Effector CD4-positive, alpha-beta T cell (primary cell): ENCODE measurements at places on chromosomes 6 and 20.

DNA sequence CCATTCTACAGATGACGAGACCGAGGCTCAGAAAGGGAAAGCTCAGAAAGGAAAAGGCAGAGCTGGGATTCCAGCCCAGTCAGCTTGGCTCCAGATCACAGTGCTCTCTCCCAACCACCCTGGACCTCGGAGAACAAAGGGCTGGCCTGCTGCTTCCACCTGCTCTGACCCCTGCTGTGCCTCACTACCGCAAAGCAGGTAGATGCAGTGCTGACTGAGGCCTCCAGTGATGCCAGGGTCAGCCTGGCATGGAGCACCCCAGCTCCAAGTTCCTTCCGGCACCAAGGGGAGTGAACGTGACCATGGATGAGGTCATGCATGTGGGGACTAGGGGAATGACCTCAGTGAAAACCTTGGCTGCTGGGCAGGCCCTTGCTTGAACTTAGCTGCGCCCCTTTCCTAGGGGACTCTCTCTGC, 20.7 kb upstream of the TLDC2 start:
- DNase-seq: no peak

DNA sequence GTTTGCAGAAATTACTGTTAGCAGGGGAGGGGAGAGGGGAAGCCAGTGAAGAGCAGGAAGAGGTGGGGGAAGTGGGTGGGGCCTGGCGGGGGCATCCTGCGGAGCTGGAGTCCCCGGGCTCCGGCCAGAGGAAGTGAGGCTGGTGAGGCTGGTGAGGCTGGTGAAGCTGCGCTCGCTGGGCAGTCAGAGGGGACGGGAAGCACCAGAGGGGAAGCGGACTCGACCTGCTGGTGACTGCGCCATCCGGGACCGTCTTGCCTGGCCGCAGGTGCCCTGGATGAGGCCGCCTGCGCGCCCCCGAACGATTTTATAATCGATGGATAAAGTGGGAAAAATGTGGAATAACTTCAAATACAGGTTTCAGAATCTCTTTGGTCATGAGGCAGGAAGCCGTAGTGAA, 635.3 kb upstream of the MARCKS start:
- no peak for DNase-seq

DNA sequence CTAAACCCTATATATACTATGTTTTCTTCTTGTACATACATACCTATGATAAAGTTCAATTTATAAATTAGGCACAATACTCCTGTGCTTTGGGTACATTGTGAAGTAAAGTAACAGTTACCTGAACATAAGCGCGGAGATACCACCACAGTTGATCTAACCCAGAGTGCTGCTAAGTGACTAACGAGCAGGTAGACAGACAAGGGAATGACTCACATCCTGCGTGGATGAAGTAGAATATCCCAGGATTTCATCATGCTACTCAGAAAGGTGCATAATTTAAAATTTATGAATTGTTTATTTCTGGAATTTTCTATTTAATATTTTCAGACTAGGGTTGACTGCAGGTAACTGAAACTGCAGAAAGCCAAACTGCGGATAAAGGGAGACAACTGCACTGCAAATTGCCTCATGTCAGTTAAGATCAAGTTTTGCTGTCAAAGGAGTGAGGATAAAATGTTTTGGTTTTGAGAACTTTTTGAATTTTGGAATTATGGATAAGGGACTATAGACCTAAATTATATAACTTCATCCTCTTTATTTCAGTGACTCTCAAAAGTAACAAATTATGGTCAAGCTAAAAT, 14.4 kb downstream of the MKKS start:
- DNase-seq: no peak

GRCh38 chr20:34022151-34022838, 28.6 kb downstream of the RALY start:
- DNase-seq: no peak

- DNase-seq: no peak
Observed at GRCh38 chr6:112997421-112998085, 650.4 kb downstream of the RFPL4B start.

DNA sequence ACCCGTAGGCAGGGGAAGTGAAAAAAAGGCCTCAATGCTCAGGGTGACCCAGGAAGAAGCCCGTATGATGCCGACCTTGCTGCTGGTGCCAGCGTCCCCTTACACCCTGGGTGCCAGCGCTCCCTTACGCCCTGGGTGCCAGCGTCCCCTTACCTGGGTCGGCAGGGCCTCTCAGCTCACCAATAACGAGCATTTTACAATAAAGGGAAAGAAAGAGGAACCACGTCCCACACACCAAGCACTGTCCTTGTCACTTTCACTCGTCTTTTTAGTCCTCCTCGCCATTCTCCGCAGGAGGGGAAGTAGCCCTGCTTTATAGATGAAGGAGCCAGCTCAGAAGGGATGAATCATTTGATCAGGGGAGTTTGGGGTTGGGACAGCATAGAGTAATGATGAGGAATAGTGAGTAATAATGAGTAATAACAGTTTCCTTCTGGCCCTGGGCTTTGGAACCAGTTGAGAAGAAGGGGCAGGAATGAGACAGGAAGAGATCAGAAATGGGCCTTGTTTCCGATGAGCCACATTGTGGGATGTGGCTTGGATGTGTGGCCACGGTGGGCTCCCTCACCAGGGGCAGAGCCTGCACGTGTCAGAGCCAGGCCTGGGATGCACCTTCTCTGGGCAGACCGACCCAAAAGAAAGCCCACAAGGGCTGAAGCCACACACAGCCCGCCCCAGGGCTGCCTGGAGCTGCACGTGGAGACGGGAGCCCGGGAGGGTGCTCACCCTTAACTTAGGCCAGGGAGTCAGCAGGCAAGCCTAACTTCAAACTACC, 75.7 kb downstream of the SYNJ2 start:
- DNase-seq: no peak

DNA sequence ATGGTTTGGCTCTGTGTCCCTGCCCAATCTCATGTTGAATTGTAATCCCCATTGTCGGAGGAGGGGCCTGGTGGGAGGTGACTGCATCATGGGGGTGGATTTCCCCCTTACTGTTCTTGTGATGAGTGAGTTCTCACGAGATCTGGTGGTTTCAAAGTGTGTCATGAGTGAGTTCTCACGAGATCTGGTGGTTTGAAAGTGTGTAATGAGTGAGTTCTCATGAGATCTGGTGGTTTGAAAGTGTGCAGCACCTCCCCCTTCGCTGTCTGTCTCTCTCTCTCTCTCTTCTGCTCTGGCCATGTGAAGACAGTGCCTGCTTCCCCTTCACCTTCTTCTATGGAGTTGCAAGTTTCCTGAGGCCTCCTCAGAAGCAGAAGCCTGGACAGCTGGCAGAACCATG, 87.6 kb downstream of the MYLK4 start:
- DNase-seq: no peak

DNA sequence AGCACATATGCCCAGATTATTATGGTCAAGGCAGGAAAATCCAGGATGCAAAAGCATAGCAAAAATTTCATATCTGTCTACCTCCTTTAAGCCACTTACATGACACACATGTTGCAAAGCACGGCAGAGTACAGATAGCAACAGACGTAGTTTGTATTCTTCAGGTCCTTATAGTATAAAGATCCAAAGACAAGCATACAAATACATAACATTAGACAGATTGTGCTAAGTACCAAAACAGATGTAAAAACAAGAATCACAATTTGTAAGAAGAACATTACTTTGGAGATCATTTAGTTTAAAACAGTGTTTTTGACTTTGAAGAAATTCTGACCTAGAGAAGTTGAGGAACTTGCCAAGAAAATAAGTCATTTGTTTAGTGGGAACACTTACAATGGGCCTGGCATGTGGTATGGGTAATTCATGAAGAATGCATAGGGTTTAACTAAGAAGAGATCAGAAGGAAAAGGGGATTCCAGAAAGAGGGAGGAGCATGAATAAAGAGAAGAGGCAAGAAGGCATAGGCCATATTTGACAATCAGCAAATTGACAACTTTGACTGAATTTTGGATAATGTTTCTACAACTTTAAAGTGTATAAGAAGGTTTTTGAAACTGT, 30.6 kb upstream of the LMBRD1 start:
- DNase-seq: no peak

- no peak for DNase-seq
Observed at GRCh38 chr20:59258221-59258621, 42.2 kb upstream of the EDN3 start.

- no peak for DNase-seq
Observed at GRCh38 chr6:110033749-110034666, 55.9 kb downstream of the GPR6 start.

GRCh38 chr20:57666106-57666833, 43.5 kb downstream of the PMEPA1 start:
- no peak for DNase-seq

- peak; percentile 11 for DNase-seq
Observed at GRCh38 chr6:16206595-16207037, 31.8 kb upstream of the GMPR start.

GRCh38 chr6:142518126-142518525, 216.3 kb downstream of the ADGRG6 start:
- no peak for DNase-seq

DNA sequence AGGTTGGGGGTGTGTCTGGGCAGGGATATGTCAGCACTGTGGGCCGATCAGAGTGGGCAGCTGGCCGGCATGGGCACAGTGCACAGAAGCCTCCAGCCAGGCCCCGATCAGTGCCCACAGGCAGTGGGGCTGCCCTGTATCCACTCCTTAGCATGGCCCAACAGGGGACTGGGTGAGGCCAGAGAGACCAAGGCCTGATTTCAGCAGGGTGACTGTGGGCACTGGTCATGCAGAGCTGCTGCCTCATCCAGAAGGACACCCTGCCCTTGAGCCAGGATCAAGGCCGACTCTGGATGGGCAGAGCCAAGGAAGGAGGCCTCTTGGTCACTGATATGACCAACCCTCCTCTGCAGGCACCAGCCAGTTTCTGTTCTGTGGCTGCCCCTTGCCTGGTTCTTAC, 159.7 kb downstream of the CDH4 start:
- no peak for DNase-seq

DNA sequence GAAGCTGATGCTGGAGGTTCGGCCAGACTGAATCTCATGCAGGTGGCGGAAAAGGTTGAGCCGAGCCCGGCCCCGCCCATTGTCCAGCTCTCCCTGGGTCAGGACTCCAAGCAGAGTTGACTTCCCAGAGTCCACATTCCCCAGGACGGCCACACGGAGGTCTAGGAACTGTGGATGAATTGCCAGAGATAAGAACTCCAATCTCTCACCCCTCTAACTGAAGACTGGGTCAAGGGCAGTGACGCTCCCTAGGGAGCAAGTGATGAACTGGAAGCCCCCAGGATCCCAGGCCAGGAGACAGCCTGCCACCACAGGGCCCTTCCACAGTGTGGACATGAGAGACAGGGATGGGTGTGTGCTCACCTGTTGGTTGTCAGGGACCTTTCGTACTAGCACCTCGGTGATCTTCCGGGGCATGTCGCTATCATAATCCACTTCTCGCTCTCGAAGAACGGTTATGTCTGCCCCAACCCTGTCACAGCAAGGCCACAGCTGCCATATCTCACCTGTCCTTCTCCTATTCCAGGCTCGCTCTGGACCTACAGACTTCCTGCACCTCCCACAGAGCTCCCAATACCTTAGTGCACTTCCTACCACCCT, 3.6 kb downstream of the GTPBP2 start:
- DNase-seq: no peak

DNA sequence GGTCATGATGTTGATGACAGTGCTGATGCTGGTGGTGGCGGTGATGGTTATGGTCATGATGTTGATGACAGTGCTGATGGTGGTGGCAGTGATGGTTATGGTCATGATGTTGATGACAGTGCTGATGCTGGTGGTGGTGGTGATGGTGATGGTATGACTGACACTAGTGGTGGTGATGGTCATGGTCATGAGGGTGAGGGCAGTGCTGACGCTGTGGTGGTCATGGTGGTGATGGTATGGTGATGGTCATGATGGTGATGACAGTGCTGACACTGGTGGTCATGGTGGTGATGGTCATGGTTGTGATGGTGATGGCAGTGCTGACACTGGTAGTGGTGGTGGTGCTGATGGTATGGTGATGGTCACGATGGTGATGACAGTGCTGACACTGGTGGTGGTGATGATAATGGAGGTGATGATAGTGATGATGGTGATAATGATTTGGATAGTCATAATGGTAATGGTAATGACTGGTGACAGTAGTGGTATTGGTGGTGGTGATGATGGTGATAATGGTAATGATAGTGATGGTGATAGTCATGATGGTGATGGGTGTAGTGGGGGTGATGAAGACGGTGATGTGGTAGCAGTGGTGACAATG, 206.2 kb downstream of the CDH4 start:
- DNase-seq: no peak

GRCh38 chr6:148750838-148751792, 4.3 kb downstream of the UST start:
- no peak for DNase-seq

GRCh38 chr6:13140980-13141379, 187.4 kb downstream of the TBC1D7 start:
- no peak for DNase-seq

- no peak for DNase-seq
Observed at GRCh38 chr6:97885325-97885724, 602.3 kb upstream of the MMS22L start.

DNA sequence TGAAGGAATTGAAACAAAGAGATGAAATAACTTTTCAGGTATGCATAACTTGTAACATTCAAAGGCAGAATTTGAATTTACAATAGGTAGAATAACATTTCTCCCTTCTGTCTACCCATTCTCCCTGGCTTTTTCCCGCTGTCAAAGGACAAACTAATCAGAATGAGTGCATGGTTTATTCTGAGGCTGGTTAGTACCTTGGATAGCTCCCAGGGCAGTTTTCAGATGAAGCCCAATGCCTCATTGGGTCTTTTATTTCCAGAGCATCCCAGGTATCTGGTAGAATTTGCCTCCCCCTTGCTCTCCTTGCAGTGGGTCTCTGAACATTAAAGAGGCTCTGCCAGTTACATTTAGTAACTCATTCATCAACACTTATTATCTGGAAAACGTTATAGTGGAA, 665.5 kb downstream of the BCKDHB start:
- DNase-seq: no peak

DNA sequence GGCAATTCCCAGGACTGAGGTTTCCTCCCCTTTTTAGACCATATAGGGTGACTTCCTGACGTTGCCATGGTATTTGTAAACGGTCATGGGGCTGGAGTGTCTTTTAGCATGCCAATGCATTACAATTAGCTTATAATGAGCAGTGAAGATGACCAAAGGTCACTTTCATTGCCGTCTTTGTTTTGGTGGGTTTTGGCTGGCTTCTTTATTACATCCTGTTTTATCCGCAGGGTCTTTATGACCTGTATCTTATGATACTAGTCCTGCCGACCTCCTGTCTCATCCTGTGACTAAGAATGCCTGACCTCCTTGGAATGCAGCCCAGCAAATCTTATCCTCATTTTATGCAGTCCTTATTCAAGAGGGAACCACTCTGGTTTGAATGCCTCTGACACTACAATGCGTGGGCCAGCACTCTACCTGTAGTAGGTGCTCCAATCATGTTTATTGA, 190.1 kb downstream of the KCNQ5 start:
- DNase-seq: no peak
